ENCODE measurements at places on chromosomes 1 and 21. TPM values are rescaled to one million over a fixed set of nuclear protein-coding genes. Genes with fewer than 3 reads are reported as not detected.

The PLD5 gene
- total RNA-seq: not detected

The PLXNA2 gene
- 33.6 TPM for total RNA-seq

The CACHD1 gene
- 2.1 TPM for total RNA-seq

The LCE1C gene
- total RNA-seq: not detected

DNA sequence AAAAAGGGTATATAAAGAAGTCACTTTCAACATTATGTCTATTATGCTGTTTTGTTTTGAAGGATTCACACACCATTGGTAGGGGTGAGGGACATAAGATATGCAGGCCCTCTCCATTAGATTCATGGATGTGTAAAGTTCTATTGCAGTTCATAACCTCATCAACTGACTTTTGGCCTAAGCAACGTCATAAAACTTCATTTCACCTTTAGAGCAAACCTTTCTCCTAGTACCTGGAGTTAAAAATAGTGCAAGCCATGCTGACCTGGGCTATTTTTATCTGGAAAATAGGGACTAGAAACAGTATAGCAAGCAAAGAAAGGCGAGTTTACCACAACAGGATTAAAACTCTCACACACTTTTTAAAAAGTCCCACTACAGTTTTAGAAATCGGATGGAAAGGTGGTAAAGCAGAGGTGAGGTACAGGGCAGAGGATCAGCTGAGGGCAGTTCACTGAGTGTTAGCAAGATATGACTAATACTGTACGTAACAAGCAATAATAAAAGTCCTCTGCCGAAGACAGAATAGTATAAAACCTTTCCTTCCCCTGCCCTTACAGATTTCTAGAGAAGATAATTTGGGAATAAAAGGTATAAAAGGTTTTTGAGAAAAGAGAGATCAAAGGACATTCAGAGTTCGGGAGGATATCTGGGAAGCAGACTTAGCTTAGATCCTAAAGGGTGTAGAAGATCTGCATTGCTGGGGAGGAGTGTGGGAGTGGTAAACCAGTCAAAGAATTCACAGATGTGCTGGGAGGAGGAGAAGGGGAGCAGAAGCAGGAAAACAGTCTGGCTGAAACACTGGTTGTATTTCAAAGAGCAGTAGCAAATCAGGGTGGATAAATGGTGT, 14.3 kb downstream of the EGLN1 start:
- H3K27ac ChIP-seq: peak overlapping the region; percentile 99
- peak overlapping the region; percentile 48 for H3K4me3 ChIP-seq

- H3K4me3 ChIP-seq: no peak overlapping the region
- no peak for DNase-seq
- H3K36me3 ChIP-seq: no peaks in the 10 kb centered on the region
- H3K27me3 ChIP-seq: no peaks in the 10 kb centered on the region
- H3K27ac ChIP-seq: no peak overlapping the region
These were observed 504.1 kb upstream of the ADGRL2 start for GRCh38 chr1:81296601-81297000.

GRCh38 chr1:197464044-197464443, 196.0 kb downstream of the CRB1 start:
- H3K4me3 ChIP-seq: no peak overlapping the region
- H3K27me3 ChIP-seq: no peaks in the 10 kb centered on the region
- H3K36me3 ChIP-seq: no peaks in the 10 kb centered on the region
- H3K27ac ChIP-seq: no peak overlapping the region

DNA sequence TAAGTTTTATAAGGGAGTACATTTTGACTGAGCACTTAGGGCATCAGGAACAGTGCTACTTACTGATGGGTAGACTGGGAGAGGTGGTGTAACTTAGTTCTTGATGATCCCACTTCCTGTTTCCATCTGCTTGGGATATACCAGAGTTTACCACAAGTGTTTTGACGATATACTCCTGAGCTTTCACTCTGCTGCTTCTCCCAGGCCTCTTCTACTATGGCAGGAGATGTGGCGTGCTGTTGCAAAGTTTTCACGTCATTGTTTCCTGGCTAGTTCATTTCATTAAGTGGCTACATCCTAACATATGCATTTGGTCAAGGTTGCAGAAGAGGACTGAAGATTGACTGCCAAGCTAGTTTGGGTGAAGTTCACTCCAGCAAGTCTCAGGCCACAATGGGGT, 41.3 kb upstream of the LAMC2 start:
- peaks cover 9% of the 10 kb centered on the region for H3K4me1 ChIP-seq
- peaks cover 6% of the 10 kb centered on the region for H3K36me3 ChIP-seq
- DNase-seq: no peak
- no peaks in the 10 kb centered on the region for H3K27me3 ChIP-seq
